ENCODE measurements at places on chromosomes 3 and 15.

DNA sequence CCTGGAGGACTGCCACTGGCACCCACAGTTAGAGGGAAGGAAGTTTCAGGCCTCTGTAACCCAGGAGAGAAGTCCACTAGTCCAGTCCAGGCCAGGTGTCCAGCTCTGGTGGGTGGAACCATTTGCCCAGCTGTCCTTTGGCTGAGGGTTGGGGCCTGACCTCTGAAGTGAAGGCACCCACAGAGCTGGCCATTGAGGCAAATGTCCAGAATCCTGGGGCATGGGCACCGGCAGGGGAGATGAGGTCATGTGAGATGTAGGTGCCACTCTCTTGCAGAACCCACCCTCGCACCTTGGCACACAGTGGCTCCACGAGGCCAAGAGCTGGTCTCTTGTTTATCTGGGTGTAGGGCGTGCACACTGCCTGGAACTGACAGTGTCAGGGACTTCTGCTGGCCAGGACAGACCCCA is 162.8 kb downstream of the SMAD6 start:
- no peak for DNase-seq

DNA sequence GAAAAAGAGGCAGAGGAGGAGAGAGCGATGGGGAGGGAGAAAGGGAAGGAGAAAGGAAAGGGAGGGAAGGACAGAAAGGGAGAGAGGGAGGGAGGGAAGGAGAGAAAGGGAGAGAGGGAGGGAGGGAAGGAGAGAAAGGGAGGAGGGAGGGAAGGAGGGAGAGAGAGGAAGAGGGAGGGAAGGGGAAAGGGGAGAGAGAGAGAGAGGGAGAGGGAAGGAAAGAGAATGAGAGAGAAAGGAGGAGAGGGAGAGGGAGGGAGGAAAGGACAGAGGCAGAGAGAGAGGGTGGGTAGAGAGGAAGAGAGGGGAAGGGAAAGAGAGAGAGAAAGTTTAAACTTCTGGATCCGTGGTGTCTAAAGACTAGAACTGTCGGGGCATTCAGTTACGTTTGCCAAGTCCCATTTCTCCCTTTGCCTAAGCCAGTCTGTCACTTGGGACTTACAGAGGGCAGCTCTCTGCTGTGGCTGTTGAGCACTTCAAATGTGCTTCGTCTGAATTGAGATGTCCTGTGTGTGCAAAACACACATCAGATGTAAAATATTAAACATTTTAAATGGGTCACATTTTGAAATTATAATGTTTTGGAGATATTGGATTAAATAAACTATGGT is 62.6 kb downstream of the PLXNA1 start:
- no peak for DNase-seq

GRCh38 chr15:67761343-67761742 is 64.0 kb upstream of the SKOR1 start:
- no peak for DNase-seq

DNA sequence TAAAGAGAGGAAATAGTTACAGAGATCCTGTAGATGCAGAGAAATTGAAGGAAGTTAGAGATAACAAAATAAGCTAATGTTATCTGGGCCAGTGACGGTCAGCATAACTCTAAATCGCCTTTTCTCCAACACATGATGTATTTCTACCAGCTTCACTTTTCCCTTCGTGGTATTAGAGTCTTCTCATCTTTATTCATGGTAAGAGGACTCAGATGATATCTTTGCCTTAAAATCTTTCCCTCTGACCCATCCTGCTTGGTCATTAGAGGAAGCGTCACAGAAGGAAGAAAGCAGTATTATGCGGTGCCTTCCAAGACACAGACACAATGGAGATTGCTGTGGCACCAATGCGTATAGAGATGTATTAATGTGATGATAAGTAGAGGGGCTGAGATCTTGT is 320.7 kb upstream of the GOLIM4 start:
- no peak for DNase-seq

GRCh38 chr3:54719914-54720313 is 207.9 kb downstream of the LRTM1 start:
- DNase-seq, result no peak

- no peak for DNase-seq
These were observed 100.9 kb downstream of the CEMIP start for GRCh38 chr15:80880086-80880485.

GRCh38 chr15:34714476-34715121 is 40.2 kb downstream of the GJD2 start:
- DNase-seq, result no peak

DNA sequence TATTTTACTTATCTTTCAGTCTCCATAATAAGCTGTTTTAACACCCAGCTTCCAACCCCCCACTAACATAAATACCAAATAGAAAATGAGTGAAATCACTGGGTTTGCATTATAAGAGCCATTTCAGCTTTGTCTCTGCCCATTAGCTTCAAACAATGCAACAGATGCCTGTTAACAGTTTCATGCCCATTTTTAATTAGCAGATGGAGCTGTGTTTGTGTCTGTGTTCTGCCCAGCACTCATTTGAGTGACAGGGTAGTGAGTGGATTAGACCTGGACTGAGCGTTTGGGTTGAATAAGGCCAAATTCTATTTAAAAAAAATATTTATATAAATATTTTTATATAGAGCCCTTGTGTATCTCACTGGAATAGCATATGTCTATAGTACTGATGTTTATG is 7.4 kb downstream of the RAB8B start:
- no peak for DNase-seq

GRCh38 chr3:15367059-15367458 is 34.7 kb upstream of the SH3BP5 start:
- no peak for DNase-seq

GRCh38 chr3:16012086-16012485 is 162.4 kb upstream of the GALNT15 start:
- DNase-seq, result no peak

GRCh38 chr15:58244536-58244935 is 106.4 kb downstream of the AQP9 start:
- DNase-seq, result no peak

GRCh38 chr3:51350751-51351150 is 34.3 kb upstream of the MANF start:
- no peak for DNase-seq

DNA sequence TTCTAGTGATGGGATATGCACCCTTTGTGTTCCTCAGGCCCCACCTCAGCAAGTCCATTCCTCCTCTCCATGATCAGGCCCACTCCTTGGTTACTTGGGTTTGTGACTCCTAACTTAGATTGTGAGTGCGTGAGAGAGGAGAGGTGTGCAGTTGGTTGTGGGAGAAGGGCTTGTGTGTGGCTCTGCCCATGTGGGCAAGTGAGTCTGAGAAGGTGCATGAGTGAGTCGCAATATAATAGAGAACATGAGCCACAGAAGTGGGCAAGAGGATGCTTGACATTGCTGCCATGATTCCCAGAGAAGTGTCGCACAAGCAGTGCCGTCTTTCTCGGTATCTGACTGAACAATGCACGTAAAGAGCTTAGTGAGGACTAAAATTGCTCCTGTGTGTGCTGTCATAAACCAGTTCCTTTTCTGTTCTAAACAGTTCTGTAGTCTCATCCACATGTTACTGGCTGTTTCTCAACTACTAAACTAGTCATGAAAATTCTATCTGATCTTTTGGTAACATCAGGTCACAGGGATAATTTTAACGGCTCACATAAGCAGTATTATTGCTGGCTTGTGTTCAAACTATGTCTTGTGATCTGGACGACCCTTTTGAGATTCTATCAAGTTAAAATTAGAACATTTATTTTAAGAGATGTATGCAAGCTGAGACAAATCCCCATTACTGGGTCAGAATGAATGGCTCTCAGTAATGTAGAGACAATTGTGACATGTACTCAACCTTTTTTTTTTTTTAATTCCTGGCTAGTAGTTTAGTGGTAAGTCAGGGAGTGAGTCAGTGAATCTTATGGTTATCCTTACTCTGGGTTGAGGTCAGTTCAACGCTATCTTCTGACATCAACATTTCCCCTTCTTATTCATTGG is 25.6 kb downstream of the GYG1 start:
- no peak for DNase-seq
